AG10803 (cell line): ENCODE measurements at places on chromosomes 12 and 14.
A peak's percentile ranks its signal among the peaks of the same experiment; 100 is the strongest.

GRCh38 chr14:65095633-65096205 is 6.6 kb downstream of the MAX start:
- peak; percentile 84 for DNase-seq

DNA sequence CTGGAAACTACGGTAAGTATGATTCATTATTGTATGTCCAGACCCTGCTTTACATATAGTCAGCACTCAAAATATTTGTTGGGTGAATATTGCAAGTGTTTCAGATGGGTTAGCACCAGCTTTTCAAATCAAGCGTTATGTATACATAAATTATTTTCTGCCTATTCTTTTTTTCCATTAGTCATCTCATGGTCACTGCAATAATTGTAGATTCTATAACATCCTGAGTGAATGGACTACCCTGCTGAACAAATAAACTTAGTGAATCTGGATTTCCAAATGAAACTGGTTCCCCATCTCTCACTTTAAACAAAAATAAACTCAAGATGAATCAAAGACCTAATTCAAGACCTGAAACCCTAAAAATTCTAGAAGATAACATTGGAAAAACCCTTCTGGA is 152.3 kb downstream of the DIO2 start:
- DNase-seq: no peak

DNA sequence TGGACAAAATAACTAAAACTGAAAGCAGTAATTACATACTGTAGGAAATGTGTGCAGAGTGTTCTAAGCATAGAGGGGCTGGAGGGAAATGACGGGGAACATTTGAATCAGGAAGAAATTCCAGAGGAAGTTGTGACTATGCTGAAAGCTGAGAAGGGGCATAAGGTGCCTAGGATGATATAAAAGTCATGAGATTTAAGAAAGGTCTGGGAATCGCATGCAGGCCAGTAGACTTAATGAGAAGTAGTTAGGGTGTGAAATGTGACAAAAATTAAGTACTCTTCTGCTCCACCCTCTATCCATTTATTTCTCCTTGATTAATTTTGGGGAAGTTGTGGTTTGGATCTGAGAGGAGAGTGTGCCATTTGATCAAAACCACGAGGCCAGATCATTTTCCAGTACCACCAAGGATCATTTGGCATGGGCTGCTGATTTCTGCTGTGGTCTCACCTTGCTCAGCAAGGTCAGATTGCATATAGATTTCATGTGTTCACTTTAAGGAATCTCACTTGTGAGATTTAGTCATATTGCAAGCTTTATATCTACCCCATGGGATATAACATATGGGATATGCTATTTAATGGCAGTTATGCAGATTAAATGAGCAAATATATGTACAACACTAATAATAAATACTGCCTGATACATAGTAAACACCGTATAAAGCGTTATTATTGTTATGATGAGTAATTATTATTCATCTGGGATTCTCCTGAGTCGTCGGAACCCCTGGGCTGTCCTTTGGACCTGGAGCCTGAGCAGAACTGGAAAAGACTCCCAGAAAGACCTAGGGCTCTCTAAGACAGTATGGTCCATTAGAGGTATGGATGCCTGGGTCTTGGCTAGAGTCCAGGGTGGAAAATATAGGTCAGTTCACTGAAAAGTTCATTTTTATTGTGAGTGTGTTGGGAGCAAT is 72.3 kb downstream of the SRGAP1 start:
- DNase-seq: peak; percentile 40

- DNase-seq: peak; percentile 13
These were observed 279.3 kb downstream of the EGLN3 start for GRCh38 chr14:33671556-33671955.

DNA sequence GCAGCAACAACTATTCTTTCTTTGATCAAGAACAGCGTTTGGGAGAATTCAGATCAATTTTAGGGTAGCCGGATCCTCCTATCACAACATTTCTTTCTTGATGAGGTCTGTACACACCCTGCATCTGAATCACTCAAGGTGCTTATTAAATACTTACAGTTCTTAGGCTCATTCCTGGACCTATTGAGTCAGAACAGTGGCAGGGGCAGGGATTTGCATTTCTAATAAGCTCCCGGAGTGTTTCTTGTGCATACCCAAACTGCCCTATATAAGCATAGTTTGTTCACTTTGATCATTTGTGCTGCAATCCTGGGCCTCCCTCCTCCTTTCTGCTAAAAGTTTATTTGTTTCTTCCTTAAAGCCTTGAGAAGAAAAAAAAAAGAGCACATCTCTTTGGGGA is 80.5 kb upstream of the RPH3A start:
- no peak for DNase-seq

GRCh38 chr12:93137656-93138612 is 208.8 kb upstream of the EEA1 start:
- DNase-seq: peak; percentile 84

DNA sequence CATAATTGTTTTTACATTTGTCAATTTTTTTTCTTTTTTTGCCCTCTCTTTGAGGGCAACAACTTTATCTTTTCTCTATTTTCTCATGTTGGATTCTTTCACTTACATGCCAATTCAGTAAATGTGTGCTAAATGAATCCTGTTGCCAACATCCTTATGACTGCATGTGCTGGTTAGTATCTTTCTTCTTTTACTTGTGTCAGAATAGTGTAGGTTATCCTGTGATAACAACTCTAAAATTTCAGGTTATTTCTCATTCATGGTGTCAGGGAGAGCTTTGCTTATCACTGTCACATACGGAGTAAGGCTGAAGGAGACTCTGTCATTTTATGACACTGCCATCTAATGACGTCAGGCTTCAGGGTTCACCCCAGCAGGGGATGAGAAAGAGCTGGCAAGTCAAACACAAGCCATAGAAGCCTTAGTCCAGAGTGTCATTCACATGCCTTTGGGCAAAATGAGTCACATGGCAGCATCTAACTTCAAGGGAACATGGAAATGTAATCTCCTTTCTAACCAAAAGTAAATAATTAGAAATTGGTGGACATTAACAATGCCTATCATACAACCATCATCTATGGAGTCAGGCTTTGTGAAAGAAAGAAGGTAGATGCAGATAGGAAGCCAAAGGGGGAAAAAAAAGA is 242.5 kb upstream of the ATP2B1 start:
- peak; percentile 32 for DNase-seq

- no peak for DNase-seq
These were observed 132.6 kb downstream of the INSM2 start for GRCh38 chr14:35666429-35667043.

- no peak for DNase-seq
These were observed 45.5 kb downstream of the RAD52 start for GRCh38 chr12:904010-904414.

DNA sequence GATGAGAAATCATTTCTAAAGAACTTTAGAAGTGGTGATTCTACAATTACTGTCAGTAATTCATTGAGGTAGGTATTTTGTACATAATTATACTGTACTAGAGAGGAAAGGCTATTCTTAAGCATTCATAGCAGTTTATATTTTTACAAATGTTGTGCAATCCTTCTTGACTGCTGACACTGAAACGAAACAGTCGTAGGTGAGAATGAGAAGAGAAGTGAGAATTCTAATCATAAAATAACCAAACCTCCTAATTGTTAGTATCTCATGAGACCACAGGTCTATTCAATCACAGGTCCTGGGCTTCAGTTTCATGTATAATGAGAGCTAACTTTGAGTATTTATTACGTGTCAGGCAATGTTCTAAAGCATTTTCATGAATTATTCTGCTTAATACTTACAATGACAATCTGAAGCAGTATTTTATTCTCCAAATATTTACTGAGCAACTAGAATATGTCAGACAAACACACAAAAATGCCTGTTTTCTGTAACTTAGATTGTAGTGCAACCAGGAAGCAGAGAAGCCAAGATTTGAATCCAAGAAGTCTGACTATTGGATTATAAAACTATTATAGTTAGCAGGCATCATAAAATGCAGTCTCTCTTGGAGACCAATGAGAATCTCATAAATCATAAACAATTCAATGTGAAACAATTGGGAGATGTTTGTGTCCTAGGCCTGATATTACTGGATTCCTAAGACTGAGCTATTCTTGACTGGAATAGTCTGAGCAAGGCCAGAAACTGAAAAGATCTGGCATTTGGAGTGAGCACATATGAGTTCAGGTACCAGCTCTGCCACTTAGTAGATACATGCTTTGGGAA is 24.3 kb downstream of the RERG start:
- no peak for DNase-seq

DNA sequence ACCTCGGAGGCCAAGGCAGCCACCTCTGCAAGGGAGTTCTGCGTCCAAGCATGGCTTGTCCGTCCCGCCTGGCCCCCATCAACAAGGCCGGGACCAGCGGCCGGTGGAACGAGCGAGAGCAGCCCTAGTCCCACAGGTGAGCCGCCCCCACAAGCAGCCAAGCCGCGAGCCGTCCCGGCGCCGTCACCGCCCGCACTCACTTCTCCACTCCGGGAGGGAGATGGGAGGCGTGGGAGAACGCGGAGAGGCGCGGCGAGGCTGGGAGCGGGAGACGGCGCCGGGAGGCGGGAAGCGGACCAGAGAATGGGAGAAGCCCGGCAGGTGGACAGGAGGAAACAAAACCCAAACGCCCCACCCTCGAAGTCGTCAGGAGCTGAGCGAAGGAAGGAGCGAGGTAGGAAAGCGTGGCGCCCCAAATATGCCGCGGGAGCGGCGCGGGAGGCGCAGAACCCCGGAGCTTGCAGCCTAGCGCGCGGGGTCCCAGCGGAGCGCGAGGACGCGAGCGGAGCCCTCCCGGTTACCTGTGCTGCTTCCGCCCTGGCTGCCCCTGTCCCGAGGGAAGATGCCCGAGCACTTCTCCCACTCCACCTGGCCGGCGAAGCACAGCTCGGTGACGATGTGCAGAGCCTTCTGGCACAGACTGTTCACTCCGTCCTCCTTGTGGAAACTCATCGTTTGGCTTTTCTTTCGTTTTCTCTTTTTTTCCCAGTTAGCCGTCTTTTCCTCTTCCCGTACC is 600 bp downstream of the SYT10 start:
- peak; percentile 1 for DNase-seq

DNA sequence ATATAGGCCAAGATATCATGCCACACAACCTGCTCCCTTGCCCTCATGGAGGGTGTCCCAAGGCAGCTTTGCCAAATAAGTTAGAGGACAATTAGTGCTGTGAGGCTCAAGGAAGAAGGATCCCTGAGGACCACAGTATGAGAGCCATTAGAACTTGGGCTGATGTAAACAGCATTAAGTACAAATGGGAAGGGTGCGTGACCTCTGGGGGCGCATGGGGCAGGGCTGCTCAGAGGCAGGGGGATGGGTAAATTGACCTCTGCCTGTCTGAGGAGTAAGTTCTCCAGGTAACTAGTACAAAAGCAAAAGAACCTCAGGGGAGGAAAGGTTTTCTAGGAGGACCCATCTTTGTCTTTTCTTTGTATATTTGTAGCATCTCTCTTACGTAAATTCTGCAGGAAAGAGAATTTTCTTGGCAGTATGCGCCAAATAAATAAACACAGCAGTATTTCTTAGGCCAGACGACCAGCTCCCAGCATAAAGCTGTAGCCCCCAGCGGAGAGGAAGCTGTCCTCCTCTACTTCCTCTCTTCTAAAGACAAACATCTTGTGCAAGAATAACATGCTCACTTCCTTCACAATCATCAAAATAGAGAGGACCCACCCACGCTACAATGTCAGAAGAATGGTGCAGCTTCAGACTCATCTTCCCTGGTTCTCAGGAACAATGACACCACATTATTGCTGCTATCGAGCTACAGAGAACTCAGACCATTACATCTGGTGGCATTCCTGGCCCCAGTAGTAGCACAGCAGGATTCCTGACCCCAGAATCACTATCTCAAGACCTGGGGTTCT is 16.4 kb upstream of the VWF start:
- no peak for DNase-seq

DNA sequence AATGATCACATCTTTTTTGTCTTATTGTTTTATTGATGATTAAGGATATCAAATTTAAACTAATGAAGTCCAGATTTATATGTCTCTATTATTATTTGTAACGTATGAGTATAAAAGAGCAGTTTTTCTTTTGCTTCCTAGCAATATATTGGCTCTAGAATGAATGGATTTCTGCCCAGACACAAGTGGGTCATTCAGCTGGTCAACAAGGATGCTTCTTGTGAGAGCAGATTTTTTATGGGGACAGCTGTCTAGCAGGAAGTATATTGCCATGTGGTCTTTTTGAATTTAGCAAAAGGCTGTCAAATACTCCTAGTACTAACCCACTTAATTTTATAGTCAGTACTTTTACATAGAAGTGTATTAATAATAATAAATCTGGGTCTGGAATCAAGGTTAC is 1071.1 kb upstream of the FLRT2 start:
- no peak for DNase-seq
